ENCODE measurements at places on chromosomes 2 and 18.

- DNase-seq = no peak
Measured at GRCh38 chr2:106720026-106720425, 165.9 kb downstream of the ST6GAL2 start.

DNA sequence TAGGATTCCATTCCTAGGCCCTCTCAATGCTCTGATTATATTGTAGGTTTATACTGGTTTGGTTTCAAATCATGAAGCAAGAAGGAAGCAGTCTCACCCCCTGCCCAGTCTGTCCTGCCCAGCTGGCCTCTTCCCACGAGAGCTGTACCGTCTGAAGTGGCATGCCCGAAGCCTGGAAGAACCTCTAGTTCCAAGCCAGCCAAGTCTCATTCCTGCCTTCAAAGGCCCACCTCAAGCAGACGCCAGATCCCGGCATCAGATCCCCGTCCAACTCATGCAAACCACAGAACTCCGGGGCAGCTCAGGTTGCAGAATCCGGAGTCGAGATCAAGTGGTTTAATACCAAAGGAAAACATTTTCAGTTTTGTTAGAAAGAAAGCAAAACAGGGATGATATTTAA is 234.4 kb downstream of the LPIN1 start:
- no peak for DNase-seq

DNA sequence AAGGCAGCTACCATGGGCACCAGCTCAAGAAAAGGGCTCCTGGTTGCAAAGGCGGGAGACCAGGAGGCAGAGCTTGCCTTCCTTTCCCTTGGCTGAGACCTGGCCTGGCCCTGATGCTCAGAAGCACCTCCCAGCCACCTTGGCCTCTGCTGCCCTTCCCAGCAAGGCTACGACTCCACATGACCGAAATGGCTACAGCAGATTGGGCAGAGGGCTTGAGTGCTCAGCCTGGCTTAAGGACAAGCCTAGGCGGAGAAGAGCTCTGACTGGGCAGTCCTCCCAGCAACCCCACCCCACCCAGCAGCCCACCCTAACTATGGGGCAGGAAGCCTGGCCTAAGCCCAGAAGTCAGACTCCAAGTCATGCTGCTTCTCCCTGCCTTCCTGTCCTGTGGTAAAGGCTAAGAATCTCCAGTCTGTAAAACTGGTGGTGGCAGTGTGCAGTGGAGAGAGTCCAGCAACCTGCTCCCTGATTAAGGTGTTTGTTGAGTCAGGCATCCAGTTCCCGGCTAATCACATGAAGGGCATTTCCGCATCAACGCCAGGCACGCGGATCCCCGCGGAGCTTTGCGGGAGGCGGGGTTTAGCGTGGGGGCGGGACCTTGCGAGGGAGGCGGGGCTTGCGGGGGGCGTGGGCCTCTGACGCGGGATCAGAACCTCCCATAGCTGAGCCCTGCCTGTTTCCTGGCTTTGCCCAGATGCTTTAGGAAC is 256.0 kb downstream of the BCL11A start:
- no peak for DNase-seq

DNA sequence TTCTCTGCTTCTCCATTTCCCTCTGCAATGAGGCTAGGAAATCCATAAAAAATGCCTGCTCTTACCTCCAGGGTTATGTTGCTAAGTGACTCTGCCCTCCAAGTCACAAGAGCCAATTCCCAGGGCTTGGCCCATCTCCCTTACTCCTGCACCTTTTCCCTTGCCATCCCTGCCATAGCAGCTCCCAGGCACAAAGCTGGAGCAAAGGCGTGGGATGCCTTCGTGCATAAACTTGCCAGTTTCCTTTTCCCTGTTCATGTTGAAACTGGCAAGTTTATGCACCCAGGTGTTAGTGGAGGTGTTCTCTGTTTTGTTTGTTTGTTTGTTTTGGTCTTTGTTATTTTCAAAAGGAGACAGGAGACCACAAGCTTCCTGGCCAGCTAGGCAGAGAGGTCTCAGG is 195.1 kb downstream of the ACKR3 start:
- DNase-seq = no peak

GRCh38 chr2:99776206-99776905 is 286.5 kb upstream of the REV1 start:
- no peak for DNase-seq

DNA sequence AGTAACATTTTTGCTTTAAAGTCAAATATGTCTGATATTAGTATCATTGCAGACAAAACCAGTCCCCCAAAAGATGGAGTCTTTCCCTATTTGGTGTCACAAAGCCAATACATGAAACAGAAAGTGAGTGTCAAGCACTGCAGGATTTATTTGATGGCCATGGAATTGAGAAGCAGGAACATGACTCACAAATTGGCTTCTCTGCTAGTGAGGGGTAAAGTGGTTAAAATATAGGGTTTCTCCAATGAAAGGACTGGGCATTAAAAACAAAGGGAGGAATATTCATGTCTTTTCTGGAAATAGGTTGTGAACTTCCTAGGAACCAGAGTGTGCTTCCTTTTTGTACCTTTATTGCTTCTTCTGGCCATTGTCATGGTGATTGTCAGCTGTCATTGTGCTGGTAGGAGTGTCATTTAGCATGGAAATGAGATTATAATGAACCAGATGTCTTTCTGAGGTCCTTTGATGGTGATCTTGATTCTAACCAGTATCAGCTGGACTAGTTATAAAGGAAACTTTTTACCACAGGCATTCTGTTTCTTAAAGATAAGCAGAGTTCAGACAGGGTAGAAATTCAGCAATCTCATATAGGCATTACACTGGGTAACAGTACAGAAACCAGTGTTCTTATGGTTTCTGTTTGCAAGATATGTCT is 4.1 kb downstream of the REG1B start:
- DNase-seq = no peak

DNA sequence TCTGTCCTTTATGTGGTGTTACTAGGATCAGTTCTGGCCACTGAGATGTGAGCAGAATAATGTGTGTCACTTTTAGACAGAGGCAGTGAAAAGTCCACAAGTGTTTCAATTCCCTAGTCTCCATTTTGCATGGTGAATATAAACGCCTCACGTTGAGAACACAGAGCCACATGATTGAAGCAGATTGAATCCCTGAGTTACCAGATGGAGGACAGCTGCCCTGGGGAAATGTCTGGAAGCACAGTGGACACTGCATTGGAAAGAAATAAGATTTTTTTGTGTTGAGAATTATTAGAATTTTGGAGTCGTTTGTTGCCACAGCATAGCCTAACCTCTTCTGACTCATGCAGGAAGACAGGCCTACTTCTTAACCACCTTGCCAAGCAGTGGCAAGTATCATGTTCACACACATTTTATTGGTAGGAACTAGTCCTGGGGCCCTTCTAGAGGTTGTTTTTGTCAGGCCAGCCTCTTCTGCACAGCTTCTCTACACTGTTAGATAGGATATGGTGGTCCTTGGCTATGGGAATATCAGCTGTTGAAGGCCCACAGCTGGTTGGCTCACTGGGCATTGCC is 188.6 kb downstream of the TMEM182 start:
- DNase-seq = peak; percentile 2

DNA sequence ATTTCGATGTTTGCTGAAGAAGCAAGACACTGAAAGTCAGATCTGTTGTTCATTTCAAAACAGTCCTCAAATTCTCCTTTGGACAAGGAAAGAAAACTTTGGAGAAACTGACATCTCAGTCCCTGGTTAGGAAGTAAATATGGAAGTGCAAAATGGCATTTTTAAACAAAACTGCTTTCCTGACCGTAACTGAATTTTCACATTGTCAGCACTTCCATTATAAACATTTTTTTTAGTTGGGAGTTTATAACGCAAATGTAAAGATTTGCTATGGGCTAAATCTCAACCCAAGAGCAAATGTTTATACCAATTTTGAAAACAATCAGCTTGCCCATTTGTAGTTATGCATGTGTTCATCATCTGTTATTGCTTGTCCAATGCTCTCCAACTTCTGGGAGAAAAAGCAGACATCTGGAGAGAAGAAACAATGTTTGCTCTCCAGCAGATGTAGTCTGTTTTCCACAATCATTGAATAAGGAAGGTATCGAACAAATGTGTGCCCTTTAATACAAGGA is 520.1 kb downstream of the ARHGAP15 start:
- no peak for DNase-seq

DNA sequence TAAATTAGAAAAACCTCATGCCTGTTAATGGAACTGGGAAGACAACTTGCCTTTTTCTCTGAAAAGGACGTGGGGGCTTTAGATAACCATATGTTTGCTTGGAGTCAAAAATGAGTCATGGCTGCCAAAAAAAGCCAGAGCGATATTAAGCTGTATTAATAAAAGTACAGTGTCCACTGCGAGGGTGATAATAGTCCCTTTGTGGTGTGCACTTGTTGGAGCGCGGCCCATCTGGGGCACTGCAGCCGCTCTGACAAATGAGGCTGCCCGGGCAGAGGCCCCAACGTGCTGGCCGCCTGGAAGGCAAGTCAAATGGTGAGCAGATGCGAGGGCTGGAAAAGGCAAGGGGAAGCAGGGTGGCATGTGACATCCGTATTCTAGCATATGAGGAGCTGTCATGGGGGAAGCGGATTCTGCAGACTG is 103.3 kb upstream of the NCK2 start:
- DNase-seq = no peak

GRCh38 chr2:19442731-19443130 is 84.3 kb upstream of the OSR1 start:
- DNase-seq = no peak

DNA sequence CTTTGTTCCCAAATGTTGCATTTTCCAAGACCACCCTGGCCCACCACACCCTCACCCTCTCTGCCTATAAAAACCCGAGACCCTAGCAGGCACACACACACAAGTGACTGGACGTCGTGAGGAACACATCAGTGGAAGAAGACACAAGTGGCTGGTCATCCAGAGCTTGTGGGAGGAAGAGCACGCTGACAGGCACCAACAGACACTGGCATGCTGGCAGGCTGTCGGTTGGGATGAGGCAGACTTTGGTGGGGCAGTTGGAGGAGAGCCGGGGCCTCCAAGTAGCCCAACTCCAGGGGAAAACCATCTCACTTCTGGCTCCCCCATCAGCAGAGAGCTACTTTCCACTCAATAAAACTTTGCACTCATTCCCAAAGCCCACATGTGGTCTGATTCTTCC is 225.5 kb upstream of the ZEB2 start:
- no peak for DNase-seq

DNA sequence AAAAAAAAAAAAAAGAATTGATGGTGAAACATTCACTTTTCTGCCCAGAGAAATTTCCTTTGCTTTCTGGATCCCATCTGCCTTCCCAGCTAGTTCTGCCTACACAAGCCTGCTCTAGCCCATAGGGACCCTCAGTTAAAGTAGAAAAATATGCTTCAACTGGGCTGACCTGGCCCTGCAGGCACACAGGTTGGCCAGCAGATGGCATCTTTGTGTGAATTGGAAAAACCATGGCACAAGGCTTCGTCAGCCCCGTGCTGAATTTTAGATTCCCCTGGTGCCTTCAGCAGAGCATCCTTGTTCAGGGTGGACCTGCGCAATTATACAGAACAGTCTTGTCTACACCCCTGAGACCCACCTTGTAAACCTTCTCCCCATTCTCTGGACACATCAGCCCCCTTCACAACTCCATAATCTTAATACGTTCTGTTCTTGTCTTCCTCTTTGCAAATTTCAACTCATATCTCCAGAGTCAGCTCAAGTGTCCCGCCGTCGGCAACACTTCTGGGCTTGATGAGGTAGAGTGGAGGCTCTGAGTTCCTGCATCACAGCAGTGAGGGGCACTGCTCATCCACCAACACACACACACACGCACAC is 114.5 kb downstream of the INSIG2 start:
- no peak for DNase-seq

- no peak for DNase-seq
Measured at GRCh38 chr2:3127710-3128109, 249.9 kb downstream of the EIPR1 start.

DNA sequence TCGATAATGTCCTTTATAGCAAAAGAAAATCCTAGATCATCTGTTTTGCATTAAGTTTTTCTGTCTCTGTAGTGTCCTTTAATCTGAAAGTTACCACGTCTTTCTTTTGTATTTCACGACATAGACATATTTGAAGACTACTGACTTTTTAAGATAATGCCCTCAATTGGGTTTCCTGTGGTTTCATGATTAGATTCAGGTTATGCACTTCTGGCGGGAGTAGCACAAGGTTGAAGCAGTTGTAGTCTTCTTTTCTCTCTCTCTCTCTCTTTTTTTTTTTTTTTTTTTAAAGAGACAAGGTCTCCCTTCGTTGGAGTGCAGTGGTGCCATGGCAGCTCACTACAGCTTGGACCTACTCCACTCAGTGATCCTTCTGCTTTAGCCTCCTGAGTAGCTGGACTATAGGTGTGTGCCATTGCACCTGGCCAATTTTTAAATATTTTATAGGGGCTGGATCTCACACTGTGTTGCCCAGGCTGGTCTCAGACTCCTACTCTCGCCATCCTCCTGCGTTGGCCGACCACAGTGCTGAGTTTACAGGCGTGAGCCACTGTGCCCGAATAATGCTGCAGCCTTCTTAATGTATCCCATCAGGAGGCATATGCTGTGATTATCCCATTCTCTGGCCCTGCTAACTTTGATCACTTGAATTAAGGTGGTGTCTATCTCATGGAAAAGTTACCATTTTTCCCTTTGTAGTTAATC is 3.9 kb downstream of the INPP4A start:
- DNase-seq = no peak

- no peak for DNase-seq
Measured at GRCh38 chr2:29729401-29729800, 192.0 kb downstream of the ALK start.

- no peak for DNase-seq
Measured at GRCh38 chr2:208153156-208153555, 7.2 kb upstream of the CRYGB start.

DNA sequence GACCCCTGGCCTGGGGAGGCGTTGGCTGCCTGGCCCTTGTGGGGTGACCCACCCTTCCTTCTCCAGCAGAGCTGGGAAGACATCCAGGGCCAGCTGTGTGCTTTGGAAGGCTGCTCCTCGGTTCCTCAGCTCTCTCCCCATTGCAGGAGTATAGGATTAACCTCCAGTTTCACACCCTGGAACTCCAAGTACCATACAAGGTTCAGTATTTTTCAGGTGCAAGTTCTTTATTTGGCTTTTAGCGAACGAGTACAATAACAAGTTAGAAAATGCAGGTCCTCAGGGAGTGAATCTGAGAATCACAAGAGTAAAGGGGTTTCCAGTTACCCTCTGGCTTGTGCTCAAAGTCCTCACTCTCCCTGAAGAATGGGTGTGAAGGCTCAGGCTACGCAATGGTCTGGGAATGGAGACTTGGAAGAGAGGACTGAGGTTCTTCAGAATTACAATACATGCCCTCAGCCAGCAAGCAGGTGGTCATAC is 101.2 kb downstream of the APOB start:
- DNase-seq = no peak

DNA sequence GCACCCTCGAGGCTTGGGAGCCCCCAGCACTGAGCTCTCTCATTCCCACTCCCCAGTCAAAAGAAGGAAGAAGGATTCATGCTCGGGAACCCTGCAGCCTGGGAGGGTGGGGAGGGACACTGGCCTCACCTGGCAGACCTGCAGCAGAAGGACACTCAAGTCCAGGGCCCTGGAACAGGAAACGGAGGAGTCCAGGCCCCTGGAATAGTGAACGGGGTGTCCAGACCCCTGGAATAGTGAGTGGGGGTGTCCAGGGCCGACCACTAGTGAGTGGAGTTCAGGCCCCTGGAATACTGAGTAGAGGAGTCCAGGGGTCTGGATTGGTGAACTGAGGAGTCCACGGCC is 292.5 kb downstream of the NDUFA10 start:
- no peak for DNase-seq

Measured in GF-D8 (cell line).